ENCODE measurements at places on chromosomes 6 and 20.

- no peak for DNase-seq
Measured at GRCh38 chr6:108051481-108051880, 23.1 kb downstream of the OSTM1 start.

DNA sequence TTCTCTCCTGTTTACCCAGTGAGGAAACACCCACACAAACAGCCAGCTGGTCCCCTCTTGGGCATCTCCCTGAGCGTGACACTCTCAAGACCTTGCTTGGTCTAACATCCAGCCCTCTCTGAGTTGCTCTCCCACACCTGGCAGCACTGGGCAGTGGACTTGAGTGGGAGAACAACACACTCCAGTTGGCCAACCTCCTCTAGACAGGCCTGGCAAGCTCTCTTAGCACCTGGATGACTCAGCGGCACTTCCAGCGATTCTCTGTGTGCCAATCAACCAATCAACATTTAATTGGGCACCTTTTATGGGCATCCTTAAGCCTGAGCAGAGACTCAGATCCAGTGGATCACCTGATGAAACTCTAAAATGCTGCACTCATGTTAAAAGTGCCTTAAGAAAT, 76.6 kb upstream of the QKI start:
- DNase-seq: no peak

- no peak for DNase-seq
Measured at GRCh38 chr20:47146686-47147085, 209.8 kb downstream of the ZMYND8 start.

DNA sequence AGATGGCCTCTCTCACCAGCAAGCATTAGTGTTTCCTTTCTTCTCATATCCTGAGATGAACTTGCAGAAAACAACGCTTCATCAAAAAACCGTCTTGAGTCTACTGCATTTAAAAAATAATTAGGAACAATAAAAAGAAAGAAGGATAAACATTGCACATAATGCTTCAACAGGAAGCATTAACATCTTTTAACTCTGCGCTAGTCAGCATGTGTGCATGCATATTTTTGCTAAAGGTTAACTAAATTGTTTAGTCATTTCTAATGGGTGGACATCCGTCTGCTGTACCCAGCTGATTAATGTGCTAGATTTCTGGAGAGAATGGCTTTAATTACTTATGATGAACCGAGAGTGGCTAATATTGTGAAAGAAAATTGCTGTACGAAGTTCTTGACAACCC, 349.3 kb downstream of the SOX4 start:
- DNase-seq: no peak

DNA sequence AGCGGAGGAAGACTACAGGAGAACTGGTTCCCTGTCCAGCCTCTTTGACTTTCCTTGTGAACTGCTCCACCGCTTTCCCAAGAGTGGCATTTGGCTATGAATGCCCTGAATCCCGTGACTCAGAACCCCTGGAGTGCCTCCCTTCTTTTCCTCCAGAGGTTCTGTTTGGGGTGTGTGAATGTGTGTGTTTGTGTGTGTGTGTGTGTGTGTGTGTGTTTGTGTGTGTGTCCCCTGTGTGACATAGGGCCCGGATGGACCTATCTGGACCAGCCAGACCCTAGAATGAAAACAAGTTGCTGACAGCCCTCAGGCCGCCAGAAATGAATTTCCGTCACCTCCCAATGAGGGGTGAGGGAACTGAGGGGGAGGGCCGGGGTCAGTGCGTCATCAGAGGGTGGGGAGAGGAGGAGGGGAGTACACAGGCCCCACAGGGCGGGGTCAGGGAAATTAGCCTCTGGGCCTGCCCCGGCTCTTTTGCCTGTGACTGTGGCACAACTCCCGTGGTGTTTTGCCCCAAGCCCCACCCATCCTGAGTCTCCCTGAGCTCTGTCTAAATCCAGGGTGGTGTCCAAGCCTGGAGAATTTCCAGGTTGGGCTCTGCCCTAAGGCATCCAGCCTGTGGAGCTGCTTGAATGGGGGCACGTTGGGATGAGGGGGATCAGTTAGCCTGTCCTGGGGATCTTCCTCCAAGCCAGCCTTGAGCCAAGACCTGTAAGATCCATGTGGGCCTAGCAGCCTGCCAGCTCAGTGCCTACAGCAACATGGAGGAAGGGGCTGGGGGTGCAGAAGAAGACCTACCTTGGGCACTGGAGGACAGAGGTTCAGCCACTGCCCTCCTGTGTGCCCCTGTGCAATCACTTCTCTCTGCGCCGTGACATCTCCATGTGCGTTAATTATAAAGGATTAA, 15.2 kb upstream of the MRPS18A start:
- no peak for DNase-seq

GRCh38 chr6:24910961-24911725, 24.6 kb downstream of the RIPOR2 start:
- no peak for DNase-seq

GRCh38 chr20:37298190-37298939, 8.9 kb downstream of the MANBAL start:
- DNase-seq: no peak

DNA sequence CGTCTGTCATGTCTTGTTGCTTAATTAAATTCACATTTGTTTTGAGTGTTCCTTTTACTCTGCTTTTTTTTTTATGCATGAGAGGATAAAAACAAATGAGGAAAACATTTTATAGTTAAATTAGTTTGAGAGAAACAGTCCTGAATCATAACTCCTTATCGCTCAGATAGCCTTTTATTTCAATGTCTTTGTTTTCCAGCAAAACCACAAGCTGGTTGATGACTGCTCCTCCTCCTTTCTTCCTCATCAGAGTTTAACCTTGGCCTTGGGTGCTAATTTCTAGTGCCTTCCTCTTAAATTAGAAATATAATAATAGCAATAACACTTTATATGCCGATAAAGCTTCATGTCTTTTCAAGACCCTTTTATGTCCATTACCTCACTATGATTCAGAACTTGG, 3.1 kb downstream of the NOX3 start:
- DNase-seq: no peak

DNA sequence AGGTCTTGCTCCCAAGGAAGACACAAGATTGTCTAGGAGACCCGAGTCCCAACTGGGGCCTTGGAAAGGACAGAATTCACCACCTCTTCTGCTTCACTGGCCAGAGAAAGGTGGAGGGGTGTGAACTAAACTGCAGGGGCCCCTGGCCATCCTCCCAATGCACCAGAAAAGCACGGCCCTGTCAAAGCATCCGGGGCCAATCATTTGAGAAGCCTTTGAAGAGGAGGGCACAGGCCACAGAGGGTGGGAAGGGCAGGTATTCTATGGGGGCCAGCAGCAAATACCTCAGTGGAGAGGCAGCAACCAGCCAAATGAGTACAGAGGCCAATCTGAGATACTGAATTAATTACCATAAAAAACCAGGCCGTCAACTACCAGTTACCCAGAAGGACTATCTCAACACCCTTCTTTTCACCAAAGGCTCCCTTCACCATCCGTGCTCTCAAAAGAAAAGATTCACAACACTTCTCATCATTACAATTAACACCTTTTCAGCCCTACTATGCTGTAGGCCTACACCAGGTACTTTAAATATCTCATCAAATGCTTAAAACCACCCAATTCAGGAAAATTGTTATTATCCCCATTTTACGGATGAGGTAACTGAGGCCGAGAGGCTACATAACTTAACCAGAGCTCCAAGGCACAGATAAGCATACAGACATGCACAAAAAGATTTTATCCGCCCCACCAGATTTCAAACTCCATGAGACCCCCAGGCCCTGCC, 50.7 kb downstream of the TRERF1 start:
- DNase-seq: no peak

- no peak for DNase-seq
Measured at GRCh38 chr6:87291883-87292282, 30.5 kb upstream of the SMIM8 start.

GRCh38 chr6:108187519-108187918, 21.7 kb downstream of the NR2E1 start:
- no peak for DNase-seq

DNA sequence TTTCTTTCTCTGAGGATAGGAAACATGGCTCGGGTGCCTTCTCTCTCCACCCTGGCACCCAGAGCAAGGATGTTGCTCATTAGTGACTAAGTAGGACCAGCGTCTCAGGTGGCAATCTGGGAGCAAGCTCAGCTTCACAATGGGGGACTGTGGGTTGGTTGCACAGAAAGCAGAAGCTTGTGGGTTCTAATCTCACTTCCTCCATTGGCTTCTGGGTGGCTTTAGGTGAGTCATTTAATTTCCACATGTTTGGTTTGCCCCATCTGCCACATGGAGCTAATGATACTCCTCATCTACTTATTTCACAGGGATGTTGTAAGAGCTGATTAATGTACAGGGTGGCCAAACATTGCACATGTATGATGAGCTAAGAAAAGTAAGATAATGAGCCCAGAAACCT, 54.8 kb upstream of the AKIRIN2 start:
- DNase-seq: no peak

GRCh38 chr20:59939879-59940128, 301 bp downstream of the PPP1R3D start:
- DNase-seq: no peak

DNA sequence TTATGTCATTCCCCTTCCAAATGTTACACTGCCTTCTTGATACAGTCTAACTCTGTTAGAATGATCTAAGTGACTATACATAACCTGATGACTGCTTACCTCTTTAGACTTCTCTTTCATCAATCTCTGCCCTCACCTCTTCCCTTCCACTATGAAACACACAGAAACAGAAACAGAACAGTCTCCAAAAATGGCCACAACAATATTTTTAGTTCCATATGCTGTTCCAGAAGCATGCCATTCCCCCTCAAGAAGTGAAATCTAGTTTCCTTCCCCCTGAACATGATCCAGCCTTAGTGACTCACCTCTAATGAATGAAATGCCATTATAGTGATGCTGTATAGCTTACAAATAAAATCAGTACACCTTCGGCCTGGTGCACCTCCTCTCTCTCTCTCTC, 229.3 kb upstream of the TENT5A start:
- DNase-seq: no peak

GRCh38 chr6:168371981-168372711, 52.6 kb upstream of the DACT2 start:
- DNase-seq: no peak

- no peak for DNase-seq
Measured at GRCh38 chr6:31038559-31038958, 28.3 kb downstream of the MUC22 start.

DNA sequence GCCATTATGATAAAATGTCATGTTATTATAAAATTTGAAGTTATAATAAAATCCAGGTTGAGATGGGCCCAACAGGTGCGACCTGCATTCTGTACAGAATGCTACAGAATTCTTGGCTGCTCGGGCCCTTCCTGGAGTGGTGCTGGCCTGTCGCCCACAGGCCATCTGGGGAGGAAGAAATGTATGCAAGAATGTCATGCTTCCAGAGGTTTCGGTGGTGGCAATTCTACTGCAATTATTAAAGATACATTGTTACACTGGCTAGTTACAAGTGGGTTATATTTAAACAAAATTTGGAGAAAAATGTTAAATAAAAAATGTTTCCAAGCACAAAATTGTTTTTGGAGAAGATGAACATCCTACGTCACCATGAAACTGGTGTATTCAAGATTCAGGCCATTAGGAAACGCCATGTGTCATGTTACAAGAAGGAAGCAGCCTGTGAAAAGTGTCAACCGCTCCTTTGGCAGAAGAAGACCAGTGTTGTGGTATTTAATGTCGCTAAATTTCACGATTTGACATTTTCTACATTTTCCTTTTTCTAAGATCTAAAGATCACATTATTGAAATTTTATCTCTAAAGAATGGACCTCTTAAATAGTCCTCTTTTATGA, 7.1 kb downstream of the RAMACL start:
- no peak for DNase-seq

- no peak for DNase-seq
Measured at GRCh38 chr20:63100174-63100925, 93.6 kb upstream of the BHLHE23 start.

GRCh38 chr6:79467716-79468115, 69.5 kb downstream of the LCA5 start:
- DNase-seq: no peak

- no peak for DNase-seq
Measured at GRCh38 chr20:6120491-6120988, 2.3 kb downstream of the FERMT1 start.

GRCh38 chr20:48295445-48295903, 510.2 kb upstream of the SULF2 start:
- no peak for DNase-seq

- DNase-seq: no peak
Measured at GRCh38 chr6:135260612-135261011, 79.5 kb downstream of the MYB start.

DNA sequence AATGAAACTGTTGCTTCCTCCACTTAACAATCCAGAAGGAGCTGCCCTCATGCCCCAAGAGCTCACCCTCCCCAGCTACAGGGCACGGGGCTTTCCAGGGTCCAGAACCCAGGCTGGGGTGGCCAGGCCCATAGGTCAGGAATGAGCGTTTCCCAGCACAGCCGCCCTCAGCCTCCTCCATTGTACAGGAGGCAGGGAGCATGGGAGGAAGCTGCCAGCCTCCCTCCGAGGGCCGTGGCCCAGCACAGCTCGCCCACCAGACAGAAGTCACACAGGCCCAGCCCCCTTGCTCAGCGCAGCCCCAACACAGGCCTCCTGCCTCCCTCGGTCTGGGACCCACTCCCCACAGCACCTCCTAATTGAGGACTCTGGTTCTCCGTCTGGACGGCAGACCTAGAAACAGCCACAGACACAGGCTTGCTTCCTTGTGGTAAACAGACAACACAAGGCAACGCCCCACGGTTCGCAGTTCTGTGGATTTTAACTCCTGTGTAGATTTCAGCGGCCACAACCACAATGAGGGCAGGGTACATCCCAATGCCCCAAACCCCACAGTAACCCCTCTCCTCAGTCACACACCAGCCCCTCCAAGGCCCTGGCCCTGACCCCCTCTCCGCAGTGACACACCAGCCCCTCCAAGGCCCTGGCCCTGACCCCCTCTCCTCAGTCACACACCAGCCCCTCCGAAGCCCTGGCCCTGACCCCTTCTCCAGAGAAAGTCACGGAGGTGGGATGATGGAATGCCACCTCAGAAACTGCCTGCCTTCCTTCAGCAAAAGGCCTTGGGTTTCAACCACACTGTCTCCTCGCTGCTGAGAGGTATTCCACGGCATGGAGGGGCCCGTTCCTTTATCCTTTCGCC, 173.5 kb downstream of the DLL1 start:
- no peak for DNase-seq

DNA sequence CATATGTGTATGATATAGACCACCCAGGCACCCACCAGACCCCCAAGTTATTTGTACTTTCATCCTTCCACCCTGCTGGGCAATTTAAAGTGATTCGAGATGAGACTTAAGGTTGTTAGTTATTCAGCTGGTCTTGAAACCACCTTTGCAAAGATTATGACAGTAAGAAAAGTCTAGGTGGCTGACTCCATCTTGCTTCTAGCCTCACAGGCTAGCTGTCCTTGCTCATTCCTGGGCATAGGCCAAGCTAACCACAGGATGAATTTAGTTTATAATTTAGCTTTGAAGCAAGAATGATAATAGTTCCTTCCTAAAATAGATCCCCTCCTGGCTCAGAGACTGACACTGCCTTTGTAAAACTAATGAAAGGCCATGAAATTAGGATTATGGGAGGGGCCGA, 71.9 kb upstream of the IYD start:
- no peak for DNase-seq

Measured in NCI-H2107 (cell line).